Lower leg skin (tissue), 4 donors: ENCODE measurements at places on chromosomes 7 and 10. TPM values are rescaled to one million over a fixed set of nuclear protein-coding genes. Genes with fewer than 3 reads are reported as not detected.

The ABCB4 gene
- total RNA-seq: 2.1 TPM

The STOX1 gene
- total RNA-seq: 2.1 TPM

The STARD3NL gene
- total RNA-seq: 9.1 TPM

The CYP2C8 gene
- not detected for total RNA-seq

The EBLN1 gene
- not detected for total RNA-seq

The LIPK gene
- total RNA-seq: 34.4 TPM

The FGF8 gene
- total RNA-seq: not detected

The BUD31 gene
- 71.0 TPM for total RNA-seq

DNA sequence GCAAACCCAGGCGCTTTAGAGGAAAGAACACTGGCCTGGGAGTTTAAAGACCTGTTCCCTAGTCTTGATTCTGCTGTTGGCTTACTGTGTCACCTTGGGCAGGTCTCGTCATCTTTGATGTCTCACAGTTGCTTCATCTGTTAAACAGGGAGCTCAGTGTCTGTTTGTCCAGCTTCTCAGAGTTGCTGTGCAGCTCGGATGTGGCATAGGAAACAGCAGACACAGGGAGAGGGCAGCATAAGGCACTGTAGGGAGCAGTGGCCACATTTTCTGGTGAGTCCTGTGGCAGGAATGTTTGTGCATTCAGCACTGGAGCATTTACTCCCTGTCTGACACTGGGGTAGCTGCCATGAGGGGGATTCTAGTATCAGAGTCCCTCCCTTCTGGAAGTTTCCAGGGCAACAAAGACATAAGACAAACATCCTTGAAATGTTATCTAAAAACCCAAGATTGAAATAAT lies 2.0 kb downstream of the REPIN1 start:
- no peak for DNase-seq

DNA sequence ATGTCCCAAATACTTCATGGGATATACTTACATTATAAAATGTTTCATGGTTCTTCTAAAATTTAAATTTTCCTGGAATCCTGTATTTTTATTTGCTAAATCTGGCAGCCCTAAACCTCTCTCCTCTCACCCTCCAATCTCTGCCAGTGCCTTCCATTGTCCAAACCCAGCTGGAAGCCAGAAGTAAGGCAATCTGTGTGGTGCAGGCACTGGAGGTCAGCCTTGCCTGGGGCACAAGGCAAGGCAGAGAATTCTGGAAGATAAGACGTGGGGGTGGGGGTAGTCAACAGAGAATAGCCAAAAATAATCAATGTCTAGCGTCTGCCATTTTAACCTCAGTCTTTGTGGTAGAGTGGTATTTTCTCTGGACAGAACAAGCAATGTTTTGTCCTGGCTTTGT lies 381.7 kb downstream of the GPAM start:
- DNase-seq: no peak

- no peak for DNase-seq
Measured at GRCh38 chr10:108631332-108631731, 1292.0 kb downstream of the XPNPEP1 start.

- DNase-seq: no peak
Measured at GRCh38 chr10:16913266-16913665, 96.0 kb upstream of the RSU1 start.

GRCh38 chr7:12638851-12639456 lies 48.5 kb upstream of the ARL4A start:
- no peak for DNase-seq

DNA sequence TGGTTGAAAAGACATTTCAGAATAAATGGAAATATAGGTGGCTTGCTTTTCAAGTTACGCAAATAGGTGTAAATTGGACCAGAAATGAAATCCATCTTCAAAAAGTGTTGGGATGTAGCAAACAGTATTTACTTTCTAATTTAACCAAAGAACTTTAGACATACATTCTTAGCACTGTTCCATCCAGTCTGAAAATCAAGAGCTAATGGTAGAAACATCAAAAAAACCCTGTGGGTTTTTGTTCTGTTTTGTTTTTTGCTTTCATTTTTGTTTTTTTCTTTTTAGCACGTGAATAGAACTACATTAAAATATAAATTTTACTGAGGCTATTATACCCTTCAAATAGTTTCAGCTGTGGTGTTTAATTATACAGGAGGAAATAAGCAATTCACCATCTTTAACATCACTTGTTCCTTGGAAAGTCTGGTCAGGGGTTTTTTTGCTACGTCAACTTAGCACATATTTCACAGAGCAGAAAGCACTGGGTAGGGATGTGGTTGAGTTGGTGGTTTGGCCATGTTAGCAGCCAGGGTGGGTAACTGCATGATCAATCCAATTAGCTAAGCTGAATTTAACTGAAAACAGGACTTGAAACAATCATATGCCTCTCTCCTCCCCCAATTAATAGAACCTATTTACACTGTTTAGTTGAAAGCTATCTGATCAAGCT lies 275.4 kb upstream of the PFKP start:
- DNase-seq: no peak

GRCh38 chr10:12396567-12396966 lies 47.2 kb downstream of the CAMK1D start:
- no peak for DNase-seq

DNA sequence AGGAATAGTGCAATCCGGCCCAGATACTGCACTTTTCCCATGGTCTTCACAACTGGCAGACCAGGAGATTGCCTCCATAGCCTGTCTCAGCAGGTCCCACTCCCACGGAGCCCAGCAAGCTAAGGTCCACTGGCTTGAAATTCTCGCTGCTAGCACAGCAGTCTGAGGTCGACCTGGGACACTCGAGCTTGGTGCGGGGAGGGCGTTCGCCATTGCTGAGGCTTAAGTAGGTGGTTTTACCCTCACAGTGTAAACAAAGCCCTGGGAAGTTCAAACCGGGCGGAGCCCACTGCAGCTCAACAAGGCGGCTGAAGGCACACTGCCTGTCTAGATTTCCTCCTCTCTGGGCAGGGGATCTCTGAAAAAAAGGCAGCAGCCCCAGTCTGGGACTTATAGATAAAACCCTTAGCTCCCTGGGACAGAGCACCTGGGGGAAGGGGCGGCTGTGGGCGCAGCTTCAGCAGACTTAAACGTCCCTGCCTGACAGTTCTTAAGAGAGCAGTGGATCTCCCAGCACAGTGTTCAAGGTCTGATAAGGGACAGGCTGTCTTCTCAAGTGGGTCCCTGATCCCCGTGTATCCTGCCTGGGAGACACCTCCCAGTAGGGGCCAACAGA lies 293.5 kb upstream of the GALNT17 start:
- peak; percentile 20 for DNase-seq

GRCh38 chr10:102452672-102453340 lies 1.5 kb upstream of the C10orf95 start:
- peak; percentile 85 for DNase-seq

DNA sequence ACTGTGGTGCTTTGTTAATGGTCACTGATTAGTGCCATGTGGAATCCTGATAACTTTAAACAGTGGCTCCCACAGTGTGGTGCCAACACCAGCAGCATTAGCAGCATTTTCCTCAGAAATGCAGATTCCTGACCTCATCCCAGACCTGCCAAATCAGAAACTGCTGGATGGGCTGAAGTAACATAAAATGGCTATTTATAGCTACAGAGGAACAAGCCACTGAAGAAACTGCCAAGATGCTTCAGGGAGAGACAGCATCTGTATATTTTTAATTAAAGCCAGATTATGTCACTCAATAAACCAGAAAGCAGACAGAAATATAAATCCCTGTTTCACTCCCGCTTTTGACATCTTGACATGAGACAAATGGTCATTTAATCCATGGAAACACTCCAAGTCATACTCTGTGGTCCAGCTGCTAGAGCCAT lies 178.5 kb downstream of the AMPH start:
- no peak for DNase-seq

DNA sequence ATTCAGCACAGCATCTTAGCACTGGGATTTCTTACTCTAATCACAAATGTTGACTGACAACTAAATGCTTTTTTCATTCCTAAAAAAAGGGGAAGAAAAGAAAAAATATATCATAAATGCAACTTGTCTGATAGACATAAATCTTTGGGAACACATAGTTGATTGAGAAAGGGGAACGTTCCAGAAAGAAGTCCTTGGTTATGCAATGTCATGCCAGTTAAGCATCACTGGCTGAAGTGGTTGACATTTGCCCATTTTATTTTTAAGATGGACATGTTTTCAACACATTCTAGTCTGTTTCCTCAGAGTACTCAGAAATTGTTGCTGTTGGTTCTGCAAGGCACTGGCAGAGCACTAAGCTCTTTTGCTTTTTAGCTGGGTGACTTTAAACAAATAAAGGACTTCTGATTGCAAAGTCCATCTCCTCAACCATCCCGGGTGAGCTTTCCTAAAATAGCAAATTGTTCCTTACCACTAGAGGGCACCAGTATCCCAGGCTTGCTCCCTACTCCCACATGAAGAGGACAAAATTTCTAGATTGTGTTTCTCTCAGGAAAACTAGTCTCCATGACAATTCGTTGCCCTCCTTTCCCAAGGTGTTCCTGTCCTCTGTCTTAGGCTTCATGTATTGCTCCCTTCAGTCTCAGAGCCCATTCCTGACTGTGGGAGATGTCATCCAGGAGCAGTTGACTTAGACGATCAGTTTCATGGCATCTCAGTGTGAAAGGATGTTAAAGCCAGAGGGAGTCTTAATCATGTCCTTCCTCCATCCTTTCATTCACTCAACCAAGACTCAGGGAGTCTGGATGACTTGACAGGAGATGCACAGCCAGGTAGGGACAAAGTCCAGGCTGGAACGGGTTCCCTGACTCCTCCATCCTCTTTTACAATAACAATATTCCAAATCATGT lies 23.9 kb downstream of the OPALIN start:
- no peak for DNase-seq

GRCh38 chr10:10777723-10778122 lies 239.9 kb upstream of the CELF2 start:
- DNase-seq: no peak

- DNase-seq: no peak
Measured at GRCh38 chr10:66760941-66761340, 164.9 kb upstream of the LRRTM3 start.

DNA sequence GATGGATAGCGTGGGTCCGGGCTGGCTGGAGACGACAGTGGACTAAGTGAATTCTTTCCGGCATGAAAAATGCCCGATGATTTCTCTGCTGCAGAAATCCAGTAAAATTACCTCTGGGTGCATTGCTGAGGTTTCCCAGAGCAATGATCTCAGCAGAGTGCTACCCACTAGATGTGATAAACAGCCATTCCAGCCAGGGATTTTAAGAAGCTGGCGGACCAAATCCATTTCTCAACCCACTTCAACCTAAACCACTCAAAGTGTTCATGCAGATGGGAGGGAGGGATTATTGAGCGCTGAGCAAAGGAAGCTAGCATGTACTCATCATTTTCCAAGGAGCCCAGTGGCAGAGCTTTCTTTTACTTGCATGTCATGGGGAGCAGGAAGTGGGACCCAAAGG lies 116.7 kb downstream of the PRKCQ start:
- DNase-seq: no peak

- no peak for DNase-seq
Measured at GRCh38 chr10:71622154-71622526, 97.4 kb downstream of the C10orf105 start.

- no peak for DNase-seq
Measured at GRCh38 chr10:88592381-88592780, 5.8 kb downstream of the LIPJ start.

- no peak for DNase-seq
Measured at GRCh38 chr7:115748123-115748738, 282.3 kb downstream of the TFEC start.
